ENCODE measurements at places on chromosomes 1 and 21. TPM values are rescaled to one million over a fixed set of nuclear protein-coding genes. Genes with fewer than 3 reads are reported as not detected.

DNA sequence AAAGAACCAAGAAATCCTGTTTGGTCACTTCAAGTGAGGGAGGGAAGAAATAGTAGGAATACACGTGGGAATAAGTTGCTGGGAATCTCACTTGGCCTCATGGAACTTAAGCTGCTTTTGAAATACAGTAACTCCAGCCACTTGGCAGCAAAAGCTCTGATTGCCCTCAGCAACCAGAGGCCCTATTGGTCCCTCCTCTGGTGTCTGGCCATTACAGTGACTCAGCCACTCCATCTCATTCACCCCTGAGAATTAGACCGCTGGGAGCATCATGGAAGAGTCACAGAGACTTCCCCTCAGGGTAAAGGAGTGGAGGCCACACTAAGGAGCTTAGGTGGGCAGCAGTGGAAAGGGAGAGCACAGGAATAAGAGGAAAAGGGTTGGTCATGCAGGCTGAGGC, 99.6 kb downstream of the ELAVL4 start:
- no peak for DNase-seq

- no peak for DNase-seq
Measured at GRCh38 chr1:147849098-147849895, 53.3 kb upstream of the GJA8 start.

GRCh38 chr1:63928186-63929105, 154.6 kb downstream of the ROR1 start:
- DNase-seq = no peak

The APCS gene
- not detected for polyA plus RNA-seq

The TMEM125 gene
- 15.5 TPM for polyA plus RNA-seq

The PDE4B gene
- polyA plus RNA-seq = 11.1 TPM

The HEATR1 gene
- polyA plus RNA-seq = 22.4 TPM
